ENCODE measurements at places on chromosomes 2 and 18.

DNA sequence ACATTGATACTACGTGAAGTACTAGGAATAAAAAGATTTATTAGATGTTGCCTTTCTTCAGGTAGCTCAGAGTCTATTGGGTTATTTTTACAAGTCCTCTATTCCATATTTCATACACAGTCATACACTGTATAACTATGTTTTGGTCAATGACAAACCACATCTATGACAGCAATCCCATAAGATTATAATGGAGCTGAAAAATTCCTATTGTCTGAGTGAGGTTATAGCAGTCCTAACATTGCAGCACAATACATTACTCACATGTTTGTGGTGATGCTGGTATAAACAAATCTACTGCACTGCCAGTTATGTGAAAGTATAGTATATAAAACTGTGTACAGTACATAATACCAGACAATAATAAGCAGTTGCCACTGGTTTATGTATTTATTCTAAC lies 595.1 kb downstream of the MBD2 start:
- DNase-seq, result no peak

DNA sequence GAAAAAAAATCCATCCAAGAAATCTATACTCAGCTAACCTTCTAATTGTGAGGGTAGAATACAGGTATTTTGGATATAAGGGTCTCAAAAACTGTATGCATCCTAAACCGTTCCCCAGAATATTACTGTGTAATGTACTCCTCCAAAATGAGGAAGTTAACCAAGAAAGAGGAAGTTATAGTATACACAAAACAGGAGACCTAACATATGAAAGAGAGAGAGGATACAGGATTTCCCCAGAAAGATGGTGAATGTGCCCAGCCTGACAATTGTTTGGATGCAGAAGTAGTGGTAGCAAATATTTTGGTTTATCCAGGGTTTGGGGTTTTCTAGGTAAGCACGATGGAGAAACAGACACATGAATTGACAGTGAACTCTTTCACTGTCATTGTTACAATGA lies 50.6 kb downstream of the GALNT3 start:
- DNase-seq, result no peak

- no peak for DNase-seq
These were observed 282.1 kb upstream of the EPAS1 start for GRCh38 chr2:46014911-46015654.

DNA sequence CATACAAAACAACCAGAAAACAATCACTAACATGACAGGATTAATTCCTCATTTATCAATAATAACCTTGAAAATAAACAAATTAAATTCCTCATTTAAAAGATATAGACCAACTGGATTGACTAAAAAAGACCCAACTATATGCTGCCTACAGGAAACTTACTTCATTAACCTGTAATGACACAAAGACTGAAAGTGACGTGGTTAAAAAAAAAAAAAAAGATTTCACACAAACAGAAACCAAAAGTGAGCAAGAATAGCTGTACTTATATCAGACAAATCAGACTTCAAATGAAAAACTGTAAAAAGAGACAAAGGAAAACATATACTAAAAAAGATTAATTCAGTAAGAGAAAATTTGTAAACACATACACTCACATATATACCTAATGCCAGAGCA lies 201.2 kb downstream of the CCDC178 start:
- DNase-seq, result no peak

- no peak for DNase-seq
These were observed 38.1 kb downstream of the ZNF236 start for GRCh38 chr18:76860411-76860810.

DNA sequence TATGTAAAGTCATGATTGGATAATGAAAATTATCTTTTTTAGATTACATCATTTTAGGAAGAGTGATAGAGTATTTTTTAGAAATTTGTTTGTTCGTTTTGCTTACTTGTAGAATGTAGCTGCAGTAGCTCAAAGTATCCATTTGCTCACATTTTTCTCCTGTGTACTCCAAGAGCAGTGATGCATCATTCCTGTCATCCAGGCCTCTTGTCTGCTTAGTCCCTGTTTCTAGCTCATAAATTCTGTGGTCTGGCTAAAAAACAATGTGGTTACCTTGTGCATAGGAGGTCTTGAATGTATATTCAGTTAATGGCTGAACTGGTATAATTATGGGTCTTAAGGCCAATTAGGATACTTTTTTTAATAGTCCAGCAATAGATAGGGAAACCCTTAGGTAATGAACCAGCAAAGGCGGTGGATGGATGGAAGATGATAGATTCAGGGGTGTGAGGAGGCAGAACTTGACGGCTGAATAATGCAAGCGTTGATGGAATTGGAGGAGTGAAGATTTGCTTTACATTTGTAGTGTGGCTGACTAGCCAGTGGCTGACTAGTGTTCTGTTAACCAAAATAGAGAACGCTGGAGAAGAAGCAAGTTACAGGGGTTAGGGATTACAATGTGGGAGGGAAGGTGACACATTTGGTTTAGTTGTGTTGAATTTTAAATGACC lies 145.0 kb downstream of the ZNF407 start:
- no peak for DNase-seq

- DNase-seq, result no peak
These were observed 212.9 kb downstream of the MTX2 start for GRCh38 chr2:176482107-176482506.

DNA sequence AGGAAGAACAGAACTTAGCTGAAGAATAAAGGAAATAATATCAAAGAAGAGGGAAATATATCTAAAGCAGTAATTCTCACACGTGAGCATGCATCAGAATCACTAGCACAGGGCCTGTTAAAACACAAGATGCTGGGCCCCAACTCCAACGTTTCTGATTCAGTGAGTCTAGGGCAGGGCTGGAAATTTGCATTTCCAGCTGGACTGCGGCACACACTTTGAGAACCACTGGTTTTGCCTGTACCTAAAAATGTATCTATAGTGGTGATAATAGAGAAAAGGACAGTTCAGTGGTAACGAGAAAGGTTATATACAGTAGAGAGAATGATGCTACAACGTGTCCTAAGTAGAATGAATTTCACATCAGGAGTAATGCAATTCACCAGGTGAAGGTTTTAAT lies 11.2 kb downstream of the REV1 start:
- DNase-seq, result no peak

- DNase-seq, result no peak
These were observed 27.0 kb upstream of the ACVR1 start for GRCh38 chr2:157903151-157903550.

DNA sequence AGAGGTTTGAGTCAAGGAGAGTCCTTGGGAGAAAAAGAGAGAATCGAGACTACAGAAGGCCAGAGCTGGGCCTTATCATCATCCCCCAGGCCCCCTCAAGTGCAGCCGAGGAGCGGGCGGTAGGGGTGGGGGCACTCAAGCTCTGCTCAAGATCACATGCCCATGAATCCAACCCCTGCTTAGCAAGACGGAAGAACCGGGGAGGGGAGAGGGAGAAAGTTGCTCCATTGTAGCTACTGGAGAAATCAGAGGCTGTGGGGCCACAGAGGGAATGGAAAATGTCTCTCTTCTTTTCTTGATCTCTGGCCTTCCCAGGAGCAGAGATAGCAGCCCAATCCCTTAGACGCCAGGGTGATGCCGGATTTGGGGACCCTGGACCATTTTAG lies 14.6 kb downstream of the SLC4A3 start:
- no peak for DNase-seq

- DNase-seq, result no peak
These were observed 640.9 kb downstream of the NYAP2 start for GRCh38 chr2:226040344-226040900.

GRCh38 chr18:58452454-58453166 lies 176.3 kb downstream of the ALPK2 start:
- no peak for DNase-seq

- DNase-seq, result no peak
These were observed 32.1 kb downstream of the MRPL44 start for GRCh38 chr2:223989206-223989855.

- DNase-seq, result no peak
These were observed 192.0 kb downstream of the SH3BP4 start for GRCh38 chr2:235143789-235144188.

DNA sequence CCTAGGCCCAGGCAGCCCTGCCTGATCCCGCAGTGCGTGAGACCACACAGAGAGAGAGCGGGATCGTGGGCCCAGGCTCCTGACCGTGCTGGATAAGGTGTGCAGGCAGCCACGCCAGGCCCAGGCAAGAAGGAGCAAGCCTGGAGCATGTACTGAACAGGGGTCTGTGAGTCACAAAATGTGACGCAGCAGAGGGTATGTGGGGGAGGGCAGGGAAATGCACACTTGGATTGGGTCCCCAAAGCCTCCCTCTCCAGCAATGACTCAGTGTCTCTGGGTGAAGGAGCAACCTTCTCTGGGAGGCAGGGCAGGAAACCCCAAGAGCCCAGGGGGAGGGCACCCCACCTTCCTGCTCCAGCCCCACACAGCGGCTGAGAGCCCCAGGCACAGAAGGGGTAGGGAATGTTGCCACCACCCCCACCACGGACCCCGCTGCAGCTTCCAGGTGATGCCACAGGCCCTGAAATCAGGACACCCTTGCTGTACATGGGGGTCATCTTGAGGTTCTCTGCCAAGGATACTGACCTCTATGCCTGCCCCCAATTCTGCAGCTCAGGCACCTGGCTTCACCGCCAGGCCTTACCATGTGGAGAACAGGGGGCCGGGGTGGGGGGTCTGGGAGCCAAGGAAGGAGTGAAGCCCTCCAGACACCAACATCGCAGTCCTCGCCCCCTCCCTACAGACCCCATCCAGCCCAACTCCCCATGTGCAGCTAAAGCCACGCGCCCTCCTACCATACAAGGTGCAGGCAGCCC lies 1.3 kb upstream of the GPC1 start:
- no peak for DNase-seq

GRCh38 chr18:2884706-2885285 lies 38.0 kb downstream of the EMILIN2 start:
- no peak for DNase-seq

GRCh38 chr2:1603521-1603920 lies 140.8 kb downstream of the PXDN start:
- DNase-seq, result no peak

- no peak for DNase-seq
These were observed 141.0 kb upstream of the KCTD1 start for GRCh38 chr18:26689226-26689879.

- no peak for DNase-seq
These were observed 23.4 kb upstream of the CHRNA1 start for GRCh38 chr2:174787487-174788205.

DNA sequence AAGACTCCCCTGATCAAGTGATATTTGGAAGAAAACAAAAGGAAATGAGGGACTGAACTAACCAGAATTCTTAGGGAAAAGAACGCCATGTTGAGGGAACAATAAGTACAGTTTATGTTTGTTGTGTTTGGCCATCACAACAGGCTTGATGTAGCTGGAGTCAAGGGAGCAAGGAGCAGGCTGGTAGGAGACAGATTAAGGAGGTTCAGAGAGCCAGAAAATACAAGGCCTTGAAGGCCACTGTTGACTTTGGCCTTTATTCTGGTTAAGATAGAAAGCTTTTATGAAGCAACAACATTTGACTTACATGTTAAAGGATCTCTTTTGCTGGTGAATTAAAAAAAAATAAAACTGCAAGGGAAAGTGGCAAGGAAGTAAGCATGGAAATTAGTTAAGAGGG lies 754.1 kb upstream of the SLC8A1 start:
- no peak for DNase-seq

DNA sequence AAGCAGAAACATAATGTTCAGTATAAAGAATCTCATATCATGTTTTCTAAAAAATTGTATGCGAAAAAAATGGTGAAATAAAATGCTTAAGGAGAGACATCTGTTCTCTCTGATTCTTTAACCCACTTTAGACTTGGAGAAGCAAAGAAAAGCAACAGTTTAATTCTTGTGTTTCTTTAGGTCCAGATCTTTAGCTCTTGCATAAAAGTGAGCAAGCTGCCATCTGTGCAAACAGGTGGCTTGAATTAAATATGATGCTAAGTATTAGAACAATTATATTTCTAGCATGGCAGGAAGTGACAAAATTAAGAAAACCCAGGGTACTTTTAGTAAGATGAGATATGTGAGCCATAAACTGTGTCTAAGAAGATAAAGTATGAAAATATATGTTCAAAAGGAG lies 1038.3 kb downstream of the DPP10 start:
- DNase-seq, result no peak

DNA sequence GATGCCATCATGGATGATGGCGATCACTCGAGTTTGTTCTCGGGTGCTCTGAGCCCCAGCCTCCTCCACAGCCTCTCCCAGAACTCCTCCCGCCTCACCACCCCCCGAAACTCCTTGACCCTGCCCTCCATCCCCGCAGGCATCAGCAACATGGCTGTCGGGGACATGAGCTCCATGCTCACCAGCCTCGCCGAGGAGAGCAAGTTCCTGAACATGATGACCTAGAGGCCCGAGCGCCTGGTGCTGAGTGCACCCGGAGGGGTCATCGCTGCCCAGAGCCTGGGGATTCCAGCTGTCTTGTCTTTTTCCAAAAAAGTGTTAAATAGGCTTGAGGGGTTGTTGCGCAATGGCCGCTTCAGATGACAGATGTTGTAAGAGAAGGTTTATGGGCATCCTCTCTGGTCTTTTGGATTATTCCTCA lies 254.8 kb downstream of the GLI2 start:
- no peak for DNase-seq

GRCh38 chr2:47656715-47657600 lies 126.0 kb upstream of the MSH6 start:
- DNase-seq, result no peak

GRCh38 chr2:19775838-19776237 lies 125.9 kb downstream of the TTC32 start:
- no peak for DNase-seq

DNA sequence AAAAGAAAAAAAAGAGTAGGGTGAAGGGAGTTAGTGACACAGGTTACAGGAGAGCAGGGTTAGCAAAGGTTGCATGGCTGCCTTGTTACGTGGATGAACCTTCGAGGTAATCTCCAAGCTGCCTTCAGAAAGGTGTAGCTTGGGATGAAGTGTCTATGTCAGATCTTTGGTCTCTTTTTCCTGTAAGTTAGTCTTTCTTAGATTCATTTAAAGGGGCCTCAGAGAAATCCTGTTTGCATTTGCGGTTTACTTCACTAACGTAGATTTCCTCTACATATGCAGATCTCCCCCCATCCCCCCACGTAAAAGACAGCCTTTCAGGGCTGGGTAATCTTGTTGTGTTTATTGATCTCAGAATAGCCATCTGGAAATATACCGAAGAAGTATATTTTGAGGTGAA lies 83.7 kb downstream of the MTA3 start:
- DNase-seq, result no peak

DNA sequence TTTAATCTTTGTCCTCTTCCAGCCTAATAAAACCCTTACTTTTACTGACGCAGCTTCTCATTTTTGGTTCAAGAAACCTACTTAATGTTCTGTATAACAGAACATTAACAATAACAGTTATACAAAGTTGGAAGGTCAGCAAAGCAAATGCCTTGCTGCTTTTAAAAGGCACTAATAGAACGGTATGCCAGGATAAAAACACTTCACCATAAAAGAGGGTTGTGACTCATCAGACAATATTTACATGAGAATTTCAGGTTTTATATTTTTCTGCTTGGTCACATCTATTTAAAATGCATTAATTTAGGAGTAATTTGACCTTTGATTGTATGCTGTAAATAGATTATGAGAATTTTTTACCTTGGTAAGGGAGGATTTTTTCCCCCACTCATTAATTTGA lies 3.0 kb downstream of the KLHL41 start:
- no peak for DNase-seq

- DNase-seq, result no peak
These were observed 40.9 kb downstream of the USP14 start for GRCh38 chr18:199214-199613.
